ENCODE measurements at places on chromosomes 6 and 20. TPM values are rescaled to one million over a fixed set of nuclear protein-coding genes. Genes with fewer than 3 reads are reported as not detected.

SLC16A10 gene
- 0.59 TPM for total RNA-seq

DDO gene
- total RNA-seq, result 0.33 TPM

SNAP25 gene
- 0.76 TPM for total RNA-seq

WFDC12 gene
- not detected for total RNA-seq

LTA gene
- total RNA-seq, result 1,187 TPM

F13A1 gene
- total RNA-seq, result not detected

HCK gene
- 0.14 TPM for total RNA-seq

TPD52L1 gene
- total RNA-seq, result not detected

HRH3 gene
- not detected for total RNA-seq

MLN gene
- total RNA-seq, result not detected

RBM12 gene
- total RNA-seq, result 143 TPM

CDK19 gene
- total RNA-seq, result 15.0 TPM

GCNT2 gene
- total RNA-seq, result 6.9 TPM

LY86 gene
- 0.61 TPM for total RNA-seq

SASH1 gene
- total RNA-seq, result 0.20 TPM

DNA sequence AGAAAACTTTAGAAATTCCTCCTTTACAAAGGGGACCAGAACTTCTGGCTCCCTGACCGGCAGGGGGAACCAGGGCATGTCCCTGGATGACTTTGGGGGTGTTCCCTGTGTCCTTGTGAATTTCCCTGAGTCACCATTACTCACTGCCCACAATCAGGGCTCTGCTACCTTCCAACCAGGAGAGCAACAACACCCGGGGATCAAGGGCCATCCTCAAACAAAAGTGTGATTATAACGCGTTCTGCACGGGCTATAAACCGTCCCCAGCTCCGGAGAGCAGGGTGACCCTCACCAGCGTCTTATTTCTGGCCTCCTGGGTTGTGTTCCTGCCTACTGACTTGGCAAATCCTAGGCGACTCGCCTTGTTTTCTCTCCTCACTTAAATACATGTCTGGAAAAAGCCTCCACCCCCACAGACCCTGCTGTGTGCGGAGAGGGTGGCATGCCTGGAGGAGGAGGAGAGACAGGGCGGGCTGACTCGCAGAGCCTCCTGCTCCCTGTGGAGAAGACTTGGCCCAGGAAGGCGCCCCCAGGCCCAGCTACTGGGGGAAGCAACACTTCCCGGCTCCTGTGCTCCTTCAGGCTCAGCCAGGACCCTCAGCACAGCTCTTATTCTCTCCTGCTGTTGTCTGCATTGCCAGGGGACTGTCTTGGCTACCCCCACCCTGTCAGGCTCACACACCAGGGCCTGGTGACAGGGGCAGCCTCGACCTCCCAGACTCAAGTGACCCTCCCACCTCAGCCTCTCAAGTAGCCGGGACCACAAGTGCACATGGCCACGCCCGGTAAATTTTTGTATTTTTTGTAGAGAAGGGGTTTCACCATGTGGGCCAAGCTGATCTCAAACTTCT, 54.1 kb downstream of the FGD2 start:
- peak; percentile 53 for DNase-seq

GRCh38 chr20:34337544-34337943, 25.5 kb upstream of the ITCH start:
- DNase-seq, result no peak

- DNase-seq, result no peak
These were observed at the start of gene RIMS1 for GRCh38 chr6:71886184-71887005. TSS of gene RIMS1 (plus strand) at chr6:71886550. CDS start at chr6:71887024, 474 bp downstream.

DNA sequence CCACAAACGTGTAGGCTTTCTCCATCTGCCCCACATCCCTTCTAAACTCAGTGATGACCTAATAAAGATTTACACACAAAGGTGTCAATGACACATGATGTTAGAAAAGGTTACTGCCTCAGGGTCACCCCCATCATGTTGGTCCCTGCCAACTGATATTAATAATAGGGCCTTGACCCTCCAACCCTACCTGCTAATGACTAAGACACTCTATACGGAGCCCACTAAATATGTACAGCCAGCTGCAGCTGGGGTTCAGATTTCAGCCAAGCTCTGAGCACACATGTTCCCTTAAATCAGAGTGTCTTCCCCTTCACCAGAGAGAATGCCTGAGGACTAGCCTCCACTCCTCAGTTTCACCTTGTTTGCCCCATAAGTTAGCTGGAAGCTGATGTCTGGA, 67.4 kb upstream of the SNRPB2 start:
- DNase-seq, result no peak

DNA sequence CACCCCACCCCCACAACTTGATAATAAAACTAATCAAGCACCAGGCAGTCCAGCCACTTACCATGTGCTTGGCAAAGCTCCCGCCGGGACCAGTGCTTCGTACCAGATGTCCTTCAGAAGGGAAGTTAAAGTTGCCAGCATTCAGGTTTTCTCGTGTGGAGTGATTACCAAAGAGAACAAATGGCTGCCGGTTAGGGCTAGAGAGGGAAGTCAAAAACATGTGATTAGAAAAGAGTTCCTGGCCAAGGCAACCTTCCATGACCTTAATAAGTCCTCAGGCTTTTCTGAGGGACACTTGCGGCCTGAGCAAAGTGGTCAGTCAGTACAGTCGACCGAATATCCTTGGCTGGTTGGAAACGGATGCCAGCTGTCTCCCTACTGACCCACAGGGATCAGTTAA, 67.0 kb downstream of the DNAAF9 start:
- no peak for DNase-seq

- no peak for DNase-seq
These were observed 58.8 kb upstream of the CNKSR3 start for GRCh38 chr6:154569156-154569862.

- DNase-seq, result no peak
These were observed 96.0 kb upstream of the PRDM1 start for GRCh38 chr6:105990151-105990550.

GRCh38 chr6:149904661-149905370, 6.9 kb upstream of the RAET1E start:
- DNase-seq, result no peak

- no peak for DNase-seq
These were observed 1.4 kb downstream of the KCNB1 start for GRCh38 chr20:49481116-49481515.

DNA sequence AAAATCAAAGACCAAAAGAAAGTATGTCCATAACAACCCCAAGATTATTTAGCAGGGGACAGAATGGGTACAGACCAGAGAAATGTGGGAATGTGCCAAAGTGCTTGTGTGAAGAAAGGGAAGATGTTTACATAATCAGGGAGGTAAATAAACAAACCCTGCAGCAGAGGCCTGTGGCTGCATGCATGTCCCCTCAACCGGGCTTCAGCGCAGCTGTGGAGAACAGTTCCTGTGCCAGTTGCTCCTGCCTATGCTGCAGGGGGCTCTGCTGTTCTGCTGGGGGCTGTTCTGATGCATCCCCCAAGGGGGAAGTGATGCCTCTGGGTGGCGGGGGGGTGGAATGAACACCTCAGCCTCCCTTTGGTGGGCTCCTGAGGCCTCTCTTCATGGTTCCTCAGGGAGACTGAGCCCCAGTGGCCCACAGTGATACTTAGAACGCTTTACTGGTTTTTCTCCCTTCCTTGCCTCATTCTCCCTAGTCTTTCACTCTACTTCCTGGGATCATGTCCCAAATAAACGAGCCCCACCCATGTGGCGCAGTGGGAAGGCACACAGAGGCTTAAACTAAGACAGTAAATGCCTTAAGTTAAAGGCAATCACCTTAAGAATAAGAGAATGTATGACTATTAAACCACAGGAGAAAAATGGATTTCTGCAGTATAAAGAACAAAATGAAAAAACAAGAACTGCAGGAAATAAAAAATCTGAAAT, 23.0 kb downstream of the RAB23 start:
- no peak for DNase-seq

DNA sequence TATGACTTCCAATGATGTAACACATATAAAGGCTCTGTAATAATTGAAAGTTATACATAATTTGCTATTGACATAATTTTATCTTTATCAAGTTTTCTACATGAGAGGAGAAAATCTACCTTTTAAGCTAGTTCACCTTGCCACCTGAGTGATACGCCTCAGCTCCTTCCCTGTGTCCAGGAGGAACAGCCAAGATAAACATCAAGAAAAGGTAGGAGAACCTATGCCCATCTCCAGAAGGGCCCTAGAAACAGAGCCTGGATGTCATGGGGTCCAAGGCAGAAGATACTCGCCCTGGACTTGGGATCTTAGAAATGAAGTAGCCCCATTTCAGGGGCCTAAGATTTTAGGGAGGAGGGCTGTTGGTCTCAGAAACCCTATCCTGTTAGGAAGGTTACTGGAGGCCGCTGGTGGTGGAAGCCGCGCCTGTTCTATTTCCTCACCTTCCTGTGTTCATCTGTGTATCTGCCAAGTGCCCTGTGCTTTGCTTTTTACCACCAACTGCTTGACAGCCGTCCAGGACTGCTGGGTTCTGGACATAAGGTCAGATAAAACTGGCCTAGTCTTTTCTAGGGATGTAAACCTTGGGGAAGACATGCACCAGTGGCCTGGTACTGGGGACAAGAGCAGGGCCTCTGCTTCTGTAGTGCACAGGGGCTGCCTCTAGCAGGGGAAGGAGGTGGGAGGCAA, 178.5 kb downstream of the ARID1B start:
- DNase-seq, result no peak

GRCh38 chr6:116406678-116407345, 36.1 kb downstream of the DSE start:
- no peak for DNase-seq

GRCh38 chr20:19292254-19292653, 79.8 kb downstream of the SLC24A3 start:
- no peak for DNase-seq

GRCh38 chr6:52389626-52390360, 27.8 kb downstream of the PAQR8 start:
- no peak for DNase-seq

DNA sequence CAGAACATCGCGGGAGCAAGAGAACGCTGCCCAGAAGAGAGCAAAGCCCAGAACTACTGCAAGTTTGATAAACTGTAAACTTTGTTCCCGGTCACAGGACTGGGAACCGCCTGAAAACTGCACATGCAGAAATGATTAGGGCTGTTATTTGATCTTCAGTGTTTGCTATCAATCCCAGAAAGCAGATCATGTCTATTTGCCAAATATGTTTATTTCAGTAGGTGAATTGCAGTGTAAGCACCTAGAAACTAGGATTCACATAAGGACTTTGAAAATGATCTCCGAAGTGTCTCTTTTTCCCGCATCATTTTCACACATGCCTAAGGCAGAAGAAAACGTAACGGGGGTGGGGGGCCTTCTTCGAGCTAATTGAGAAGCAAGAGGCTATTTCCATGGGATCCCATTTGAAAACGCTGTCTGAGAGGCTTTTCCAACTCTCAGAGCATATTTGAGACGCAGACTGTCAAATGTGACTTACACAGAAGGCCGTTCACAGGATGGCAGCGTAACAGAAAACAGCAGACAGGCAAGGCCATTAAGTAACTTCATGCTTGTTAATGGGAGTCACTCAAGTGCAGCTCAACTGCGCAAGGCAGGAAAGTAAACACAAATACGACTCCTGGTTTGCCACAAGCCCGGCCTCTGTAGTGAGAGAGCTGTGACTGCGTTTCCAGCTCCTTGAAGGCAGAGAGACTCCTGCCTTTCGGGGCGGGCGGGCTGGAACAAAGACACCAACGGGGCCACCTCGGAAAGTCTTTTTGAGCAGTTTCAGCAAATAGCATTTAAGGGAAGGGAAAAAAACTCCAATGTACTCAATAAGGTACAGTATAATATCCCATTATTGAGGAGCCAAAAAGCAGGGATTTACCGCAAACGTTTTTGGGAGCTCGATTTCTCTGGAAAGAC, 144.7 kb upstream of the ZNF217 start:
- no peak for DNase-seq

DNA sequence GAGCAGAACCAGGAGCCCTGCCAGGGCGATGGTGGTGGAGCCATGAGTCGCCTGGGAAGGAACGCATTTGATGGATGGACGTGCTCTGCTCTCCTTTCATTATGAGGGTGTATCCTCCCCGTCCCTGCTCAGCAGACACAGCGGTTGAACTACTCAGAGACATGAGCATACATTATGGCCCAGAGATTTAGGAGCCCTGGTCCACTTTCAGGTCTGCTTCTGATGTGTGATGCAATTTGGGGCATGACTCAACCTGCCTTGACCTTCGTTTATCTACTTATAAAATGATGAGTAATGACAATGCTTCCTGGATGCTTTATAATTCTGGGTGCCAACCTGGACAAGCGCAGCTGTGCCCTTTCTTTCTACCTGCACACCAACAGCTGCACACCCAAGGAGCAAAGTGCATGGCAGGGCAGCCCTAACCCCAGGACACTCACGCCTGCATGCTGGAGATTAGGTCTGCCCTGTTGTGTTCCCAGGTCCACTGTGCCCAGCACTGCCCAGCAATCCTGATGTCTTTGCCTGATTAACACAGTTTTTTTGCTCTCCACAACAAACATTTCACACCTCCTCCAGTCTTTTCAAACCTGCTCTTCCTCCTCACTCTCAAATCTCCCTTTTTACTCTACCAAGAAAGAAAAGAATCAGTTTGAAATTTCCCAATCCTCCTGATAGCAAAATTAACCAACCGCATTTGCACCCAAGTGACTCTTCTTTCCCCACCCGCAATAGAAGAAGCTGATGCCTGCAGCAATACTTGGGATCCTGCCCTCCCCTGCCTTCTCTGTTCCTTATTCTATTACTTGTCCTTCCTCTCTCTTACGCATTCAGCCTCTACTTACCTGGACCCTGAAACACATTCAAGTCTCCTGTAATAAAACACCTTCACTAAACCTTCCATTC, 81.2 kb downstream of the EZR start:
- no peak for DNase-seq

- no peak for DNase-seq
These were observed 253.4 kb downstream of the HACE1 start for GRCh38 chr6:104606361-104606760.

DNA sequence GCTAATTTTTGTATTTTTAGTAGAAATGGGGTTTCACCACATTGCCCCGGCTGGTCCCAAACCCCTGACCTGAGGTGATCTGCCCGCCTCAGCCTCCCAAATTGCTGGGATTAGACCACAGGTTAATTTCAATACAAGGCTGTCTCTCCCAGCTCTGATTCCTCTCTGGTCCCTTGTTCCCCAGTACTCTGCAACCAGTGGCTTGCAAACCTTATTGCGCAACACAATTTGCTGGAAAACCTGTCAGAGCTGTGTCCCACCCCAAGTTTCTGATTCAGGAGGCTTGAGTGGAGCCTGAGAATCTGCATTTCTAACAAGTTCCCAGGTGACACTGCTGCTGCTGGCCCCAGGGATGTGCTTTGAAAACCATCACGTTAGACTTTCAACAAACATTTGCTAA, 96.2 kb upstream of the SRSF6 start:
- DNase-seq, result no peak

GRCh38 chr6:46419576-46420002, 71.7 kb downstream of the RCAN2 start:
- DNase-seq, result no peak

DNA sequence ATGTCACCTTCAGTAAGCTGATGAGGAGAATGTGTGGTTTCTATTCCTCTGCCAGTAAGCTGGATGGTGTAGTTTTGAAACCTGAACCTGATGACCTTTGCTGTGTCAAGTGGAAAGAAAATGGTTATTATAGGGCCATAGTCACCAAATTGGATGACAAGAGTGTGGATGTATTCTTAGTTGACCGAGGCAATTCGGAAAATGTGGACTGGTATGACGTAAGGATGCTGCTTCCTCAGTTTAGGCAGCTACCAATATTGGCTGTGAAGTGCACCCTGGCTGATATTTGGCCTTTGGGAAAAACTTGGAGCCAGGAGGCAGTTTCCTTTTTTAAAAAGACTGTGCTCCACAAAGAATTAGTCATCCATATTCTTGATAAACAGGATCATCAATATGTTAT, 2.0 kb downstream of the TDRD6 start:
- DNase-seq, result no peak

GRCh38 chr6:156410649-156411048, 366.5 kb upstream of the ARID1B start:
- DNase-seq, result no peak

GRCh38 chr6:33004940-33005339, 4.5 kb downstream of the HLA-DOA start:
- no peak for DNase-seq
